Stimulated activated CD4-positive, alpha-beta T cell treated with anti-CD3 and anti-CD28 coated beads, Interleukin-1b, Interleukin-23, amount 100 ng/mL, for 1 hour (primary cell): ENCODE measurements at places on chromosomes 1 and 21.

DNA sequence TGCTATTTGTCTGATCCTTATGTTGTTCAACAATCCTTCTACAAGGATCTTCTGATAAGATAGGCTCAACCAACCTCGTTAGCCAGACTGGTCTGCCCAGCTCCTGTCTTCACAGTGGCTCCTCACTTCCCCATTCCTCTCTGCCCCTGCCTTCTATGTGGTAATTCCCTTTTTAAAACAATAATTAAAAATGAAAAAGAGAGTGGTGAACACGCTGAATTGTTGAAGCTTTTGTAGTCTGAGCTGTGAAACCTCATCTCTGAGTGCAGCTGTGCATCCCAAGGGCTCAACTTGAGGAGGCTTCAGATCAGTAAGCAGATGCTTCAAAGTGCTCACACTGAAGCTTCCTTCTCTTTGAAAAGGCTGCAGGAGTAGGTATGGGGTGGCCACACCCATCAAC, 70.7 kb upstream of the JUN start:
- DNase-seq, result no peak

- DNase-seq, result no peak
Measured at GRCh38 chr1:156540955-156541354, 31.4 kb downstream of the IQGAP3 start.

GRCh38 chr1:31799196-31799894, 16.5 kb downstream of the SPOCD1 start:
- DNase-seq, result no peak

- DNase-seq, result no peak
Measured at GRCh38 chr1:202501281-202501680, 152.8 kb downstream of the PPP1R12B start.

DNA sequence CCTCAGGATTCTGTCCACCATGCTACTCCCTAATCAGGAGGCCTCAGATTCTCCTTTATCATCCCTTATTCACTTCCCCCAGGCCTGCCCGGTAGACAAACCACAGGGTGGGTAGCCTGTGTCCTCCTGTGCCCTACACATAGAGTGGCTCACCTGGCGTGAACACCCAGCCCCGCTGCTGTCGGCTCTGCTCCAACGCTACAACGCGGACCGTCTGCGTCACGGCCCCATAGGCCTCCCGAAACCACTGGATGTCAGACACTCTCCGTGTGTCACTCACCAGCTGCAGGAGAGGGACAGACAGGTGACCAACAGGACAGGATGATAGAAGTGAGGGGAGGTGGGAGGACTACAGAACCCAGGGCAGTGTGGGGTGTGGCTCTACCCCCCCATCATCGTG, 10.3 kb downstream of the PMVK start:
- no peak for DNase-seq

DNA sequence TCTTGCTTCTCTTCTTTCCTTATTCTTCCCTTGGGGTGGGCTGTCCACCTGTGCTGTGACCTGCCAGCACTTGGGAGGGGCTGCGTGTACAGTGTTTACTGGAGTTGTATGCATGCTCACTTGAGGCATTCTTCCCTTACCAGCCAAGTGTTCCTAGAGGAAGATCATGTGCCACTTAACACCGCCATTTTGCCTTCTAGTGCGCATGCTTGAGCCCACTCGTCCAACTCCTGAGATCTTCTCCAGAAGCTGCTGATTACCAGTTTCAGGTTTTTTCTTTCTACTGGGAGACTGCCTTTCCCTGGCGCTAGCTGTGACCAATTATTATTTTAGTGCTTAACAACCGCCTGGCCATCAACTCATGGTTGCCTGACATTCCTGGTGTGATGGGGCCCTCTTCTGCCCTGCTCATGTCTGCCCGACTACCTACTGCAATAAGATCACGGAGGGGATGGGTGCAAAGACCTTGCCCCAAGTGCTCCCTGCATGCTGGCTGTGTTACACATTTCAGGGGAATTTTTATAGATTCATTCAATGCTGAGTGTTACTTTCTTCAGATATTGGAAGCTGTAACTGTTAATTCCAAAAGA, 74.2 kb upstream of the B3GALT5 start:
- DNase-seq, result no peak

DNA sequence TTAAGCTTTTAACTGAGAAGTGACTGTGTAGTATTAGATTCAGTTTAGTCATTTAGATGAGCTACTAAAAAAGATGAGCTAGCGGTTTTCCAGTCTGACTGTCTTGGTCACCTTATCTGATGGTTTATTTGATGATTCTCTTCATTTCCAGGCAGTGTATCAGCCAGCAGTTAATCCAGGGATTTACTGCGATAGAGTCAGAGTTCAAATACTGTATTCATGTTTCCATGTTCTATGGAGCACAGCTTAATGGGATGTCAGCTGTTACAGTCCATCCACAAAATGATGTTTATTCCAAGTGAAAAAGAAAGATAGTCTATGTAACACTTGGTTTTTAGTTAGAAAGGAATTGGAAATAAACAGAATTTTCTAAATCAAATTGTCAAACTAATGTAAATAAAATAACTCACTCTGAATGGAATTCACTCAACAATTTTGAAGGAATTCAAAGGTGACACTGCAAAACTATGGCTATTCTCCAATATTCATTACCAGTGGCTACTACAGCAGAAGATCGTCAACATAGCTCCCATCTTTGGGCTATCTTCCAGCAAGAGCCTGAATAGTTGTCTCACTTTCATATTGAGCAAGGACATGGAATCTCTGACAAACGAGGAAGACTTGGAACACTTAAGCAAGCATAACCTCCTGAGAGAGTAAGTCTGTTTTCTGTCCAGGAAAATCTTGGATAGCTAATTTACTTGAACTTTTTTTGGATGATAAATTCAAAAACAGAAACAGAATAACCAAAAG, 54.6 kb upstream of the DPT start:
- no peak for DNase-seq

GRCh38 chr21:45299864-45300785, 12.4 kb upstream of the POFUT2 start:
- DNase-seq, result no peak

DNA sequence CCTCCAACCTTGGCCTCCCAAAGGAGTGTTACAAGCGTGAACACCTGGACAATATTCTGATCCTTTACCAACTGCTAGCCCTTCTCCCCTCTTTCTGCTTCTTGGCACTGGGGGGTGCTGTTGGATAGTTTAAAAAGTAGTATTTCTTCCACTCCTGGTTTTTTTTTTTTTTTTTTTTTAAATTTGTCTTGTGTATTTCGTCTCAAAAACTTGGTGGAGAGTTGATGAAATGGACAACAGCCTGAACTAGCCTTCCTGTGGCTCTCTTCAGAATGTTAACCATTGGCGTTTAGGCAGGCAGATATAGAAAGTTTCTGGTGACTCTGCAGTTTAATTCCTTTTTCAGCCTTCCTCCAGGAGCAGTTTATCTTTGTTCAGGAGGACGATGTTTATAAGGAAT, 69.7 kb upstream of the USP24 start:
- DNase-seq, result no peak

DNA sequence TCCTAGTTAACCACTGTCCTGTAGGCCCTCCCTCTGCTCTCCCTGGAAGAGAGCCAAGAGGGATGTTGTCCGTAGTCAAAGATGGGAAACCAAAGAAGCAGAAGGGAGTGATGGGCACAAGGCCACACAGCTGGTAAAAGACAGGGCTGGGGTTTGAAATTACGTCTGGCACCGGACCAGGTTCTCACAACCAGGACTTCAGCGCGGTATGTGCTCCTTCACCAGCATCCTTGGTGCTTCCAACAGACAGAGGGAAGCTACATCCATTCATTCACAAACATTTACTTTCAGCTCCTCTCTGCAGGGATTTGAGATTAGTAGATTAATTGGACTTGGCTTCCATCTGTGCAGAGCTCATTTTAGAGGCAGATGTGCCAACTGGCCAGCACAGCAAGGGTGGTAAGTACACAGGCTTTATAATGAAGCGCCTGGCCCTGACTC, 191.2 kb downstream of the TRABD2B start:
- DNase-seq, result no peak

DNA sequence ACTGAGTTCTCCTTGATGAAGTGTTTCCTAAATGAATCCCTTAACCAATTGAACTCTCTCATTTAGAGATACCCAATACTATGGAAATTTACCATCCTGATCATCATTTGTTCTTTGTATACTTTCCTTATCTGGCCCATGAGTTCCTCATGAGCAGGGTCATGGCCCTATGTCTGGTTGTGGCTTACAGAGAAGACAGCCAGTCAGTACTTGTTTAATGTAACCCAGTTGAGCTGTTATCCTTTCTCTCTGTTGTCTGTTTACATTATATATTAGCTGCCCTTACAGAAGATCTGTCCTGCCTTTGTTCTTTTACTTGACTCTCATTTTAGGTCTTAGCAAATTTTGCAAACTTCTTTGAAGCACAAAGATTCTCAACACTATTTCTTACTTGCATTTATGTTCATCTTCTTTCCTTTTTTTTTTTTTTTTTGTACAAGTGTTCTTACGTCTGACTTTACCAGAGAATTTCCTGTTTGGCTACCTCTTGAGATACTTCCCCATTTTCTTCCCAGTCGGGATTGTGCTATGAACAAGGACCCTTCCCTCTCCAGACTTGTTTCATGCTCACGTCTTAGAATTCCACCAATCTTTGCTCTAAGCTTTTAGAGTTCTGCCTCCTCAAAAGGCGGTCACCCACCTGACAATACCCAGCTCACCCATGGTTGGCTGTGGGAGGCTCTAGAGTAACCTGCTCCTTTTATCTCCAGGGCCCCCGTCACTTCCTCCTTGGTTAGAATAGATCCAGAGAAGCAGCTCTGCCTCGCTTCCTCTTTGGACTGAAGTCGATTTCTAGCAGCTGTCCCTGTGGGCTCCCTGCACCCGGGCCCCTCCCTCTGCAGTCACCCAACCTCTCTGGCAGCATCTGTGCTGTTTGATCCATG, 53.6 kb upstream of the RUNX1 start:
- no peak for DNase-seq

DNA sequence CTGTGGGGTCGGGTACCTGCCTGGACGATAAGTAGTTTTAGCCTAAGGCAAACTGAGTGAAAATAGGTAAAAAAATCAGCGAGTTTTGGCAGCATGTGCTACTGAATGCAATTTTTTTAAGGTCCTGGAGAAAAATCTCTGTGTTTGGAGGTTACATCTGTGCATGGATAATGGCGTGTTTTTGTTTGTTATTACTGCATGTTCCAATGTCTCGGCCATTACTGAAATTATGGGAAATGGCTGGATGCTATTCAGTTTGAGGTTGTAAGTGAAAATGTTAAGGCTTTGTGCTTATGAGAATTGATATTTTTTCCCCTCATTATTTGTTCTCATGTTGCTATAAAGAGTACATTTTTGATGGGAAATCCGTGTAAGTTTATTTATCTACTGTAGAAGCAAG, 441.7 kb downstream of the PRDM2 start:
- DNase-seq, result no peak

- no peak for DNase-seq
Measured at GRCh38 chr1:65942476-65942875, 149.8 kb downstream of the PDE4B start.

- no peak for DNase-seq
Measured at GRCh38 chr1:165287329-165287728, 69.2 kb downstream of the LMX1A start.

DNA sequence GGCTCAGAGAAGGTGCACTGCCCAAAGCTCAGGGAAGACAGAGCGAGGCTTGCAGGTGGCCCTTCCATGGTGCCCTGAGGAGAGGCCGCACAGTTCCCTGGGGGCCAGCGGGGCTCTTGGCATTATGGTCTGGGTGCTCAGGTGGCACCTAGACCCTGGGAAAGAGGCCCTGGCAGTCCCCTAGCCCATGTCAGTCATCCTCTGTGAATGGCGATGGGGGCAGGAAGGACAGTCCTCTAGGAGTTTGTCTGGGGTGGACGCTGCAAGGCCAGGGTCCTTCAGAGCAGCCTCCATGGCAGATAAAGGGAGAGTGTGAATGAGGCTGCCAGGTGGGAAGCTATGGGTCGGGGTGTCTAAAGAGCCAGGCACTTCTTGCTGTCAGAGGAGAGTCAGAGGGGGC, 345.9 kb upstream of the VAMP3 start:
- no peak for DNase-seq

- DNase-seq, result no peak
Measured at GRCh38 chr1:218661411-218661810, 316.3 kb downstream of the TGFB2 start.

DNA sequence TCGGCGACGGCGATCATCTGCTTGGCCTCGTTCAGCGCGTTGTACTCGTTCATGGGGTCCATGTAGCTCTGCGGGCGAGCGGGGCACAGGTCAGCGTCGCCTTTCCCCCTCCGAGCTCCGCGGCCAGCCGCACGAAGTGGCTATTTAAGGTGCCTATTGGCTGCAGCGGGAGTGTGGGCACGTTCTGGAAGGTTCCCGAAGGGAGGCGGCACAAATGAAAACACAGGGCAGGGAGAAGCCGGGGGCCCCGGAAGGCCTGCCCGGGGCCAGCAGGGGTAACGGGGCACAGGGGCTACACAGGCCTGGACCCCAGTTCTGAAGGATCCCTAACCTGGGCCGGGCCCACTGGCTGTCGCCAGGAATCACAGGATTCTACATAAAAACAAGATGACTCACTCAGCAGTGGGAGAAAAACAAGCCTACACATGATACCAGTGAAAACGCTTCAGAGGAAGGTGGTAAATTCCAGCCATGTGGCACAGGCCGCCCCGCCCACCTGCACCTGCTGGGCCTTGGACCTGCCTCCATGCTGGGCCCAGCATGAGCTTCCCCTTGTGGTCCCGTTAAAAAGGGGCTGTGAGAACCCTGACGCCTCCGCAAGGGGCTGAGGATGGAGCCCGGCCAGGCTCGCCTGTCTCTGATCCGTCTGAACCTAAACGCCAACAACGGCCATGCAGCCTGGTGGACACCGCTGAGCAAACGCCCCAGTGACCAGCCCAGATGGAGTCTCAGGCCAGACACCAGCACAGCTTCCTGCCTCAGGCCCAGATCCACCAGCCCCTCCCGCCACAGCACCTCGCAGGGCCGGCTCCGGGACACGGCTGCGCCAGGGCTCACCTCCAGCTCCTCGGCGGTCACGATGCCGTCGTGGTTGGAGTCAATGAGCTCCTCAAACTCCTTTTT, 3.9 kb upstream of the TNFRSF4 start:
- no peak for DNase-seq

DNA sequence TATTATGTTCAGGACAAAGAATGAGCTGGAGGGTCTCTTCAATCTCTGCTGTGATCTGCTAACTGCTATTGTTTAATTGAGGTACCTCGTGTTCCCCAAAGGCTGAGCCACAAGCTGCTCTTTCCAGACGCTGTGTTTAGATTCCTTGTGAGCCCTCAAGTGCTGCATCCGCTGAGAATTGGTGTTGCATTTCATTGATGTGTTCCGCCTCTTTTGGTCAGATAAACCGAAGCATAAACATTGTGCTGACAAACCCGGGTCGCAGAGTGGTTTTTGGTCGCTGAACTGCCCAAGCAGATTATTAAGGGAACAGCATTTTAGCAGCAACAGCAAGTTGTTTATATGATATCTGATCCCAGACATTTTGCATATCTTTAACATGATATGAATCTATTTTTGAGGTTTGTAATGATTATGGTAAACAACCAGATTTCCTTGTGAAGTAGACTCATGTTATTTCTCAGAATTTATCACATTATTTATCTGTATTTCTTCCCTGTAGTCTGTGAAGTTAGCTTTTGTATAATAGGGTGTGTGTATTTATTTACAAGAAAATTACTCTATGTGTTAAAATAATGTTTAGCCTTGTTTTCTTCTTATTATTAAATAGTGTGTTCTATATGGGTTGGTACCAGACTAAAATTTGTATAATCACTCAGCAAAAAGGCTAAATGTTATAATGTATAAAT, 217.2 kb upstream of the C1orf105 start:
- DNase-seq, result no peak

GRCh38 chr21:41764558-41765419, 2.1 kb downstream of the RIPK4 start:
- DNase-seq, result no peak
